OCI-LY7 (cell line): ENCODE measurements at places on chromosomes 6 and 20. TPM values are rescaled to one million over a fixed set of nuclear protein-coding genes. Genes with fewer than 3 reads are reported as not detected.

DNA sequence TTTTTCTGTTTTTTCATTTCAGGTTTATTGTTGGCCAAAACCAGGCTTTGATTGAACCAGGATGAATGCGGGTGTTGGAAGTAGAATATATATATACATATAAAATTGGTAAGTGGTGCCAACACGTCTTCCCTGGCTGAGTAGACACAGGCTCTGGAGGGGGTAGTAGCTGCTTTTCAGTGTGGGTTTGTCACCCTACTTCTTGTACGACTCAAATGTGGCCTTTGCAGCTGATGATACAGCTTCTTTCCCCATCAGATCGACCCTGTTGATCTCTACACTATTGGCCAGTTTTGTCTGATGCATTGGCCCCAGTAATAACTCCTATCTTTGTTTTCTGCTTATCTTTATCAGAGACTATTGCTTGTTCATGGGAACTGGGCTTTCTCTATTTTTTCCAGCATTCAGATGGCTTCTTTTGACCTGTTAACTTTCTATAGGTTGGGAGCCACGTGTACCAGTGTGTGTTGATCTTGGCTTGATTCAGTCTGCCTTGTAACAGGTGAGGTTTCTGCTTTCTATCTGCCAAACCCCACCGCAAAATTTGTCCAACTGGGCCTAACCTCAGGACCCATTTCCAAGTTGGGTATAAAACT, 2.7 kb upstream of the ZNFX1 start:
- peak; percentile 29 for DNase-seq

GRCh38 chr6:71402096-71402495, 113.5 kb downstream of the OGFRL1 start:
- DNase-seq, result peak; percentile 14

DNA sequence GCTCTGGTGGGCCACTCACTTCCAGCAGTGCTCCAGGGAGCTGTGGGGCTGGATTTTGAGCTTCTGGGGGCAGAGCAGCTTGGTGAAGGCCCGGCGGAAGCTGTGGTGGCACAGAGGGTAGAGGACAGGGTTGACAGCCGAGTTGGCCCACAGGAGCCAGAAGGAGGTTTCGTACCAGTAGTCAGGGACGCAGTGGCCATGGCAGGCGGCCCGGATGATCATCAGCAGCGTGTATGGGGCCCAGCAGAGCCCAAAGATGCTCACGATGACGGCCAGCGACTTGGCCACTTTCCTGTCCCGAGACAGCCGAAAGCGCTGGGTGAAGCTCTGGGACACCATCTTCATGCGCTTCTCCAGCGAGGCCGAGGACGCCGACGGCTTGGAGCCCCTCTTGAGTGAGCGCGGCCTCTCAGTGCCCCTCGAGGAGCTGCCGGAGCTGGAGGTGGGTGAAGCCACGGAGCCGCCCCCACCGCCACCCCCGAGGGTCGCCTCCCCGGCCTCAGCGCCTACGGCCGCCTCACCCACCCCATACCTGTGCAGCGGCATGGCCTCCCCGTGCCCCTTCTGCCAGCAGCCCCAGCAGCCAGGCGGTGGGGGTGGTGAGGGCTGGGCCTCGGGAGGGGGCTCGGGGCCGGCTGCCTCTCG, 4.0 kb downstream of the HRH3 start:
- DNase-seq, result no peak

DNA sequence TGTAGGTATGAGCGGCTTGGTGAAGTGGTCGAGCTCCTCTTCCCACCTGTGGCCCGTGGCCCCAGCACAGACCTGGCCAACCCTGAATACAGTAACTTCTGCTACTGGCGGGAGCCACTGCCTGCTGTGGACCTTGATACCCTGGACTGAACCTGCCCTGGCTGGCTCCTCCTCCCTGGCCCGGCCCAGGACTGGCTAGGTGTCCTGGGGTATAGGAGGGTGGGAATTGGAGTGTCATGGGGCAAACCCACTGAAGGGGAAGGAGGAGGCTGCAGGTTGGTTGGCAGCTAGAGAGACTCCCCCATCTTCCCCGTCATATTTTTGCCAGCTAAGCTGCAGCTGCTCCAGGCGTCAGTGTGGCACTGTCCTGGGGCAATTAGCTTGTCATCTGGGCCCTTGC, 7.9 kb downstream of the EMILIN3 start:
- DNase-seq, result no peak

- DNase-seq, result no peak
Observed at GRCh38 chr6:7121700-7122241, 14.0 kb downstream of the RREB1 start.

Gene NEU1
- 10.6 and 13.4 TPM in 2 replicates for total RNA-seq

Gene LPIN3
- total RNA-seq, result 1.6 and 2.1 TPM in 2 replicates

Gene DNMT3B
- total RNA-seq, result 13.8 and 18.1 TPM in 2 replicates
